ENCODE measurements at places on chromosomes 2 and 18.
A peak's percentile ranks its signal among the peaks of the same experiment; 100 is the strongest.

- no peak for DNase-seq
Observed at GRCh38 chr2:126856403-126856802, 42.3 kb upstream of the TEX51 start.

- DNase-seq = no peak
Observed at GRCh38 chr18:36638224-36638623, 190.6 kb downstream of the TPGS2 start.

- DNase-seq = no peak
Observed at GRCh38 chr18:78113136-78113939, 863.7 kb downstream of the GALR1 start.

DNA sequence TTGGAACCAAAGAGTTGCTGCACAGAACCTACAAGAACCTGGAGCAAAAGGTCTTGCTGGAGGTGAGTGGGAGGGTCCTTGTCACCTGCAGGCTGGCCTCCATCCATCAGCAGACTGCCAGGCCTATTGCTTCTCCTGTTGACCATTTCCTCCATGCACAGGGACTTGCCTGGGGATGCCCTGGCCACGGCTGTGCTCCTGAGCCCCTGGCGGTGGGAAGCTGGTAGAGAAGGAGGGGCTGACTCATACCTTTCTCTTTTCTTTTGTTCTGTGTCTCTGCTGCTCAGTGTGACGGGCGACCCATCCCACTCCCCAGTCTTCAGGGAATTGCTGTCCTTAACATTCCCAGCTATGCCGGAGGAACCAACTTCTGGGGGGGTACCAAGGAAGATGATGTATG is 102.6 kb downstream of the DGKD start:
- no peak for DNase-seq

- no peak for DNase-seq
Observed at GRCh38 chr2:175684466-175684865, 317.6 kb downstream of the LNPK start.

DNA sequence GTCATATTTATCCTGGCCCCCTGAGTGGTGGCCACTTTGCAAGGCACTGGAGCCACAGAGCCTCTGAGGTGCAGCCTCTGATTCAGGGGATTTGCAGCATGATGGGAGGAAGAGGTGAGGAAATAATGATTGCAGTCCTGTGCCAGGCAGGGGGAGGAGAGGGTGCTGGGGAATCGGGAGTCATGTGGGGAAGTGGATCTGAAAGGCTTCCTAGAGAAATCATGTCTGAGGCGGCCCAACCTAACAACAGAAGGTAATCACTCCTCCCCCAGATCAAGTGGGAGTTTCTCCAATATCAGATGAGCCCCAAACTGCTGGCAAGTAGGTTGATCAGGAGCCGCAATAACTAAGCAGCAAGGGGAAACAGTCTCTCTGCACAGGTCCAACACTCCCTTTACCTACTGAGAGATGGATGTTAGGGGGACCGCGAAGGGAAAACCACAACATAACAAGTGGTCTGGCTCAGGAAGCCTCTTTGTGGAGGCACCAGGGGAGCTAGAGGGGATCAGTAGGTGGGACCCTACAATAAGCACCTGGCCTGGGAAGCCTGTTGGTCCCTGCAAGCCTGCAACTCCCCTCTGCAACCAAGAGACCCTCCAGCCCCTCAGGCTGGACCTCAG is 71.8 kb upstream of the NPAS2 start:
- peak; percentile 10 for DNase-seq

DNA sequence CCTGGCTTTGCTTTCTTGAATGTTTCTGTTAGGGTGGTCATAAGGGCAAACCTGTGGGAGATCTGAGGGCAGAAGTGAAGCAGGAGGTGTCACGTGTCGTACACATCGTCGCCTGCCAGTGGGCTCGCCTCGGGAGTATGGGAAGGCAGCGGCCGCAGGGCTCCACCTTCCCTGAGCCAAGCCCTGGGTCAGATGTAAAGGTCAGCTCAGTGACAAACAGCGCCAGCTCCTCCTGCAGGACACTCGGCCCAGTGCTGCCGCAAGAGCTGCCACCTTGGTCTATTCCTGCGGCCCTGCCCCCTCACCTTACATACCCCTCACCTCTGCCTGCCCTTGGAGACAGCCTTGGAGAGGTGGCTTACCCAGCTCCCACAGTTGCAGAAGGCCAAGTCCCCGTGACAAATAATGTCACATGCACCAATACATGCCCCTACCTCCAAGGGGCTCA is 64.2 kb downstream of the PSMG2 start:
- DNase-seq = no peak

DNA sequence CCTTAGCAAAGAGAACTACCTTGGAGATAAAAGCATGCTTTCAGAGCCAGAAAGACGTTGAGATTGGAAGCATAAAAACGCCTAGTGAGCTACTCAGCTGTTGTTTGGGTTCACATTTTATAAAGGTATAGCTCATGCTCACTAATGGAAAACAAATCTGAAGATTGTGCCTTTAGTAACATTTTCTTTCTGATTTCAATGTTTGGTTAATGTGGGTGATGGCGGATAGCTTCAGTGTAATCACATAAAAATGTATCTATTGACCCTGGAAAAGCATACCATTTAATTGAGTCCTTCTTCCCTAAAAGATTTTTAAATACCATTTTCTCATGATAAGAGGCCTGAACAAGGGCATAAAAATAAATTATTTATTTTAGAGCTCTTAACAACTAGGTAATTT is 73.4 kb downstream of the DTNA start:
- DNase-seq = no peak

GRCh38 chr2:97781981-97782380 is 68.6 kb downstream of the ZAP70 start:
- no peak for DNase-seq

GRCh38 chr2:45330637-45331409 is 280.2 kb downstream of the SRBD1 start:
- no peak for DNase-seq

GRCh38 chr2:8858264-8858663 is 20.9 kb upstream of the KIDINS220 start:
- no peak for DNase-seq

- DNase-seq = no peak
Observed at GRCh38 chr2:1540481-1540880, 127.2 kb downstream of the TPO start.

GRCh38 chr2:23028106-23028505 is 356.9 kb upstream of the KLHL29 start:
- DNase-seq = no peak

DNA sequence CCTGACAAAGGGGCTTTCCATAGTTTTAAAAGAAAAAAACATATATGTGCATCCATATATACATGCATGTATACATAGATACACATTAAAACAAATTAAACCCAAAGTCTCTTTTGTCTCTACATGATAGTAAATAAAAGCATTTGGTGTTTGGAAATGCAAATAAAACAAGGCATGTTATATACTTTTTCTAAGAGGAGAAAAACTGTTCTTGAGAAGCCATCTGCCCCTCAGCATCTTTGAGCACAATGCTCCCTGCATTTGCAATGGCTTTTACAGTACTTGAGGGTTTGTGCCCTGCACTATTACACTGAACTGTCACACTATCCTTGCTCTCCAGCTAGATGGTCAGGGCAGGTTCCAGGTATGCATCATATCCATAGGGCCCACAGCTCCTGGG is 210.2 kb downstream of the L3MBTL4 start:
- DNase-seq = no peak

DNA sequence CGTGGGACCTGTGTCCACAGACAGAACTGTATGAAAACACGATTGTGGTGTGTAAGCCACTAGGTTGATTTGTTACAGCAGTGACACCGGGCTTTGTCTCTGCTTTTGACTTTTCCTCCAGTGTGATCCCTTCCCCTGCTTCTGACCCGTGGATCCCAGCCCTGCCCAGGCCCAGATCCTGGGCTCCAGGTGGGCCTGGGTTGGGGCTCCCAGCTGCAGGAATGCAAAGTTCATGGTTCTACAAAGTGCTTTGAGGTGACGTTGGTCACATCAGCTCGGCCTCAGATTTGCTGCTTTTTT is 26.8 kb downstream of the HPCAL1 start:
- no peak for DNase-seq

- DNase-seq = no peak
Observed at GRCh38 chr2:49807689-49808088, 653.4 kb upstream of the FSHR start.

DNA sequence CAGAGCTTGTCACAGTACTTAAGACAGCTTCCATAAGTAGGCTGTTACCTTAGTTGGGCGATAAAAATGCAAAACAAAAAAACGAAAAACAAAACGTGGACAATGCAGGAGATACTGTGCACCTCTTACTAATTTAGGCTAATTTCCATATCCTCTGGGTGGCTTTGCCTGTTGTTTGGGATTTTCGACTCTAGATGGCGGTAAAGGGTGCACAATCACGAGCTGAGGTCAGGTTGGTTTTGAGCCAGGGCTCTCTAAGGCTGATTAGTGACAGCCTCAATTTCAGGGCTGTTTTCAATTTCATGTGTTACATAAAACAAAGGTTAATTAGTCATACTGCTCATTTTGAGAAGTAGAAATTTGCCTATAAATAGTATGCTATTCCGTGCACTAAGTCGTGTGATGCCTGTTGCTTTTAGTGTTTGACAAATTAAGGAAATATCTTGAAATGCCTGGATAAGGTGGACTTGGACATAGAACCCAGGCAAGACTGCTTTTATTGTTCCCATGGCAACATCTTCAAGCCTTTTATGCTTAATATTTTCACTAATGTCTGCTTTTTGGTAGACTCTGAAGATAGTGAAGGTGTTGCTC is 493.1 kb downstream of the SOCS6 start:
- DNase-seq = peak; percentile 48

DNA sequence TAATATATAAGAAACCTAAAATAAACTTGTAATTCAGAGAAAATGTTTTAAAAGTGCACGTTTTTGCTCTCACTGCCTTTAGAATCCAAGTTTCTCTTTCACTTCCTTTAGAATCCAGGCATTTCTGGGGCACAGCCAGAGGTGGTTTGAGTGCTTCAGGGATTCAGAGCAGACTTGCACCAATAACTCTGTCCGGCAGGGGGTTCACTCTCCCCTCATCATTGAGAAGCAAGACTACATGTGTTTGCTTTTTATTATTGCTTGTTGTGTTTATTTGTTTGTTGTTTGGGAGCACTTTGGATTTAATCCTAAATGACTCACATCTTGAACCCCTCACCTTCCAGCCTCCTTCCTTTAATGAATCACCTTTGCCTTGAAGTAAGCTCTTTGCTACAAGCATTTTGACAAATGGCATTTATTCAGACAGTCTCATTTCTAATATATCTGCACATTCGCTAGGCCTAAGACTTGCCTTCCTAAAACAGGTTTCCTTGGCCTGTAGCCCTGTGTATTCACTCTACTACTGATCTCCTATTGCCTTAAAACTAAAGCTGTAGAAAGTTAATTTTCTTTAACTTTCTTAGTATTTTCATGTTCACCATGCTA is 233.5 kb upstream of the ATP5MC3 start:
- DNase-seq = peak; percentile 66

DNA sequence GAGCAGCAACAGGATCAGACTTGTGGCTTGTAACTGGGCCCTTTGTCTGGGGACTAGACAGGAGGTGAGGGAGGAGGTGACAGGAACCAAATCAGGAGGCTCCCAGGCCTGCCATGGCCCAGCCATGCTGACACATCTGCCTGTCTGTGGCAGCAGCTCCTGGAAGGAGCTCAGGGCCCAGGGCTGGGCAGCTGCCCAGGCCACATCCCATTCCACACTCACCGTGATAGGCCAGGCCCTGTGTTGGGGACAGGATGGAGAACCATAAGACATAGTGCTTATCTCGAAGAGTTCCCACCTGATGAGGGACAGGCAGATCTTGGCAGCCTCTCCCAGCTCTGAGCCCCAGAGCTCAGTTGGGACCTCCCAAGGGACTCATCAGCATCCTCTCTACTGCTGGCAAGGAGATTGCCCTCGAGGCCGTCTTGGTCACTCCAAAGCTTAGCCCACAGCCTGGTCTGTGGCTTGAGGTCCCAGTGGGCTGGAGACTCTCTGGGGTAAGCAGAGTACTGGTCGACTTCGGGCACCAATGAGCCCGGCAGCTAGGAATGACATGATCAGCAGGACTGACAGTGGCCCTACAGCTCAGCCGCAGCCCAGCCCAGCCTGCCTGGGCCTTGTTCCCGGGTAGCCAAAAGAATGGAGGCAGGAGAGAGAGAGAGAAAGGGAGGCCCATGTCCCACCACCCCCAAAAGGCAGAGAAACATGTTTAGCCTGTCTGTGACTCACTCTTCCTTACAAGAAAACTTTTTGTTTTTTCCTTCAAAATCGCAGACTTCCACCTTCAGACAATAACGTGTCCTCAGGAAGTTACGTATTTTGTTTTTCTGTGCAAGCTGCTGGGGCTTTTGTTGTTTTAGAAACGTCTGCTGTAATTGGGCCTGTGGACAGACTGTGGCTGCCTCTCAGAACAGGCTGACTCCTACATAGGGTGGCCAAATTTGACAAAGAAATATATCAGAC is 82.1 kb downstream of the HS1BP3 start:
- no peak for DNase-seq

- no peak for DNase-seq
Observed at GRCh38 chr2:156818221-156818620, 382.0 kb downstream of the GPD2 start.

DNA sequence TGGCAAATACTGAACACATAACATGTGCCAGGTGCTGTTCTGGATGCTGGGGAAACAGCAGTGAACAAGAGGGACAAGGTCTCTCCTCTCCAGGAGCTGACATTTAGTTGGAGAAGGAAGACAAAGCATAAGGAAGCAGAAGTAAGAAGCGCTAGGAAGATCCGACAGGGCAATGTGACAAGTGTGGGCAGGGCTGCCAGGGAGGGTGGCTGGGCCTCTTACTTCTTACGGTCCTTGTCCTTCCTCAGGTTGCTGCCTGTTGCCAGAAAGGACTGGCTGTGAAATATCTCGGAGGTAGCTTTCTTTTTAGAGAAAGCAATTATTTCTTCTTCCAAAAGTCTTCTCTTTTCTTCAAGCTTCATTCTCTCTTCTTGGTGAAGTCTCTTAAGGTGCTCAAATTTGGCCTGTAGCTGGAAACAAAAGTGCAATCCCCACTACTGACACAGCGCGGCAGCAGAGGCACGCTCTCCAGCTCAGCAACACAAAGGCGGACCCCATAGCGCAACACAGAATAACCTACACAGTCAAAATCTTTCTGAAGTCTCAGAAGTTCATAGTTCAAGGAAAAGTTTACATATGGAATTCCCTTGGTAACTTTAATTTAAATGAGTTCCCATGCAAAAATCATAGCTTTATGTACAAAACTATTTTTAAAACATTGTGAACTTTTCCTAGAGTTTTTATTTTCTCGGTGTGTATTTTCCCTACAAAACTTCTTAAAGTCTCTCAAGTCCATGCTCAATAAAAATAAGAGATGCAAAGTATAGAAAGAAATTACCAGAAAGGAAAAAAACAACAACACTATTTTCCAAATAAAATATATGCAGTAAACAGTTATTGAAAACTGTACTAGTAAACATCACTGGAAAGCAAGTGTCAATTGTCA is 67.7 kb downstream of the SEPTIN10 start:
- peak; percentile 64 for DNase-seq

- no peak for DNase-seq
Observed at GRCh38 chr2:96153991-96154431, 8.8 kb upstream of the DUSP2 start.

DNA sequence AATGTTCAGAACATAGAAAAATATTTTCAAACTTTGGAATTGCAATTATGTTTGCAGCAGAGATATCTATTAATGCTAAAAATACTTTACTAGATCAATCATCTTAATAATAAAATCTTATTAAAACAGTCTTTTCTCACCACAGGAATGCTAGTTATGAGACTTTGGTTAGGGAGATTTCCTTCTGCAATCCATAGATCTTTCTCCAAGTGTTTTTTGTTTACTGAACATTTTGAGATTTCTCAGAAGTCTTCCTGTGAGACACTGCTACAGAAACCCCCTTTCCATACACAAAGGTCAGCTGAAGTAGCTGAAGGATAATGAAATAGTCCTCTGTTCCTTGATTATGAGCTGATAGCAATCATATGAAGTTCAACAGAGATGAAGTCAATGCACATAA is 59.4 kb upstream of the RAPH1 start:
- DNase-seq = no peak

GRCh38 chr2:111678161-111678560 is 205.8 kb downstream of the ANAPC1 start:
- no peak for DNase-seq

Data from inflammatory macrophage (primary cell).